Activated T-cell treated with anti-CD3 and anti-CD28 coated beads, Interleukin-2, amount 50 U/mL, for 4 hours (primary cell): ENCODE measurements at places on chromosomes 7 and 10.

DNA sequence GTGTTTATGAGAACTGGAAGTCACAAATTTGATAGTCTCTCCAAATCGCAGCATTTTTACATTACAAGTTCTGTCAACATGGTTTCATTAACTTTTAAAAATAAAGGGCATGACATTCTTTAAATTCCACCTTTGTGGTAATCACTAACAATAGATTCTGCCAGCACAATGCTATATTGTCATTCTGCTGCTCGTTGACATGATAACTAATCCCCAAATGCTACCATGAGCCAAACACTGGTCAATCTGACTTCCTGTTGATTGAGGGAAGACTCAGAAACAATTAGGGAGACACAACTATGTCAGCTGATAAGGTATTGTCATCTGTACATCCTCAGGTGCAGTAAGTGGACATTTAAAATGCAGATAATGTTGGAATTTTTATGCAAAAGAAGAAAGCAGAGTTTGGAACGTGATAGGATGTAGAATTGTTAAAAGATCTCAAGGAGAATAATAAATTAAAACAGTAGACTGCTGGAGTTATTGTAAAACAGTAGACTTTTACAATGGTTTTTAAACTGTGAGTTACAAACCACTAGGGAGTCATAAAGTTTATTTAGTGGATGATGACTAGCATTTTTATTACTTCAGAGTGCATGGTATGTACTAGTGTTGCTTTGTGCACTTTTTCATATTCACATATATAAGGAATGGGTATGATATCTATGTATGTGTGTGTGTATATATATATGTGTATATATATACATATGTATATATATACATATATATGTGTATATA is 126.4 kb upstream of the DKK1 start:
- no peak for DNase-seq

GRCh38 chr10:42953684-42954674 is 122.9 kb upstream of the RET start:
- no peak for DNase-seq

- no peak for DNase-seq
These were observed 120.0 kb upstream of the EGFR start for GRCh38 chr7:54898659-54899340.

DNA sequence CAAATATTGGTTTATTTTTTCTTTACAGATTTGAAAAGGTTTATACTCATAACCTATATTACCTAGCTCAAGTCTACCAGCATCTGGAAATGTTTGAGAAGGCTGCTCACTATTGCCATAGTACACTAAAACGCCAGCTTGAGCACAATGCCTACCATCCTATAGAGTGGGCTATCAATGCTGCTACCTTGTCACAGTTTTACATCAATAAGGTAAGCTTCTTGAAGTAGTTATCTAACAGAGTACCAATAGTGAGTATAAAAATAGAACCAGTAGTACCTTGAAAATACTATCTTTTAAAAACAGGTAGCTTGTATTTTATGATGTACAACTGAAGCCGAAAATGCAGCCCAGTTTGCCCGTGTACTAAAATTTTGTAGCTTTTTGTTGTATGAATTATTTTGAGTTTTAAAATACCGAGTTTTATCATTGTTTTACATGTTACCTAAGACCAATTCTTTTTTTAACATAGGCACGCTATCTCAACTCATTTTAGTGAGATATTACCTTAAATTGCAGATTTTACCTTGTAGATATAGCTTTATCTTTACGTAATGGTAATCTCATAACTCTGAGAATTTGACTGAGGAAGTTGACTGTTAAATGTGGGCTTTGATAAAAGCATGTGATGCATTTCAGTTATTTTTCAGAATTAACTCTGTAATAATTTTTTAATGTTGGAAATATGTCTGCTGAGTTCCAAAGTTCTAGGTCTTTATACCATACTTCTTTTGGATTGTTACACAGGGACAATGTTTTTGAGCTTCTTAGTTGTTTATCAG is 17.3 kb downstream of the KIFBP start:
- no peak for DNase-seq

- no peak for DNase-seq
These were observed 9.6 kb downstream of the SMC3 start for GRCh38 chr10:110577056-110577455.

DNA sequence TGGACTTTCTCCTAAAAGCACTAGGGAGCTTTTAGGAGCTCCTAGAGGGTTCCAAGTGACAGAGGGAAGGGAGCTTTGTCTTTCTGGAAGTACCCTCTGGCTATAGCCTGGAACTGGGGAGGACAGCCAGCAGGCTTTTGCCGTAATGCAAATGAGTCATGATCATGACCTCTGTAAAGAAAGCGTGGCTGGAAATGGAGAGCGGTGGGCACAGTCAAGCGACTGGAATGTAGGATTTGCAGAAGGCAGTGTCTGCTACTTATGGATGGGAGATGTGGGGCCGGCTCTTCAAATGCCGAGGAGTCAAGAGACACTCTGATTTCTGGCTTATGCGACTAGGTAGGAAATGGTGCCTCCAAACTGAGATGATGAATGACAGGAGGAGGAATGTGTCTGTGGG is 34.6 kb upstream of the PLPP4 start:
- DNase-seq = no peak

GRCh38 chr10:14904316-14904732 is 25.7 kb downstream of the SUV39H2 start:
- DNase-seq = no peak

DNA sequence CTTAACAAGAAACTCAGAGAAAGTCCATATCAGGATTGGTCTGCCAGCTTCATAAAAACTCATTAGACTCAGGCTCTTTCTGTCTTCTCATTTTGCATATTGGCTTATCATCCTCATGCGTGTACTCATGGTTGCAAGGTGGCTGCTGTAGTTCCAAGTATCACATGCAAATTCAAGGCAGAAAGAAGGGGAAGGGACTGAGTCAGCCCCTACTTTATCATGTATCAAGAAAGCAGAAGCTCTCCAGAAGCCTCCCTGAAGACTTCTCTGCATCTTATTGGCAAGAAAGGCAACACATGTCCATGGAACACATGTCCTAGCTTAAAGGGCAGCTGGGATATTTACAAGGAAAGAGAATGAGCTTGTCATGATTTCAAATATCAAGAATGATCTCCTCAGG is 19.4 kb upstream of the EZH2 start:
- no peak for DNase-seq

GRCh38 chr10:115772606-115773005 is 500.4 kb downstream of the GFRA1 start:
- no peak for DNase-seq

- no peak for DNase-seq
These were observed 35.0 kb downstream of the TNS3 start for GRCh38 chr7:47546733-47547494.

DNA sequence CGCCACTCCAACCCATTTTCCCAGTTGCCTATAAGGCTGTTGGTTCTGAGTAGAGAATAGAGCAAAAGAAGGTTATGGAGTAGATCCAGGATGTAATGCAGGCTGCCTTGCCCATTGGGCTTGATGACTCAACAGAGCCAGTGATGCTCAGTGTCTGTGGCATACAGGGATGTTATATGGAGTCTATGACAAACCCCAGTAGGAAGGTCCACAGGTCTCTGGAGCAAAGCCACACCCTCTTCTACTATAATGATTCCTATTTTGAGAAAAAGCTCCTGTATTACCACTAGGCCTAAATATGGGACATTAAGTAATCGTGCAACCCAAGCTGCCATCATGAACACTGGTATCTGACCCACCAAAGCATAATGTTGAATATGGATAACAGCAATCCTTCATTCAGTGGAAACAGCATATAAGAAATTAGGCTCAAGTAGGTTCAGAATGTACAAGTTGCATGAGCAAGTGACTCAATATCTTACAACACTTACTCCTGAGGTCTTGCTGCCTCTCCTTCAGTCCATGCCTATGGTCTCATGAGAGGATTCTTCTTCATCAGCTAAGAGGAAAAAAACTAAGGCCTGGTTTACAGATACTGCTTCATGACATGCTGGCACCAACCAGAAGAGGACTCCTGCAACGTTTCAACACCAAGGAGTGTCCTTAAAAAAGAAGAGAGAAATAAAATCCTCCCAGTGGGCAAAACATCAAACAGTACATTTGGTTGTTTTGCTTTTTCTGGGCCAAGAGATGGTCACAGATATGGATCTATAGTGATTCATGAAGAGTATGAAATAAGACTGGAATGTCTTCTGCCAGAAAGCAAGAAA is 14.8 kb upstream of the FHIP2A start:
- DNase-seq = no peak

DNA sequence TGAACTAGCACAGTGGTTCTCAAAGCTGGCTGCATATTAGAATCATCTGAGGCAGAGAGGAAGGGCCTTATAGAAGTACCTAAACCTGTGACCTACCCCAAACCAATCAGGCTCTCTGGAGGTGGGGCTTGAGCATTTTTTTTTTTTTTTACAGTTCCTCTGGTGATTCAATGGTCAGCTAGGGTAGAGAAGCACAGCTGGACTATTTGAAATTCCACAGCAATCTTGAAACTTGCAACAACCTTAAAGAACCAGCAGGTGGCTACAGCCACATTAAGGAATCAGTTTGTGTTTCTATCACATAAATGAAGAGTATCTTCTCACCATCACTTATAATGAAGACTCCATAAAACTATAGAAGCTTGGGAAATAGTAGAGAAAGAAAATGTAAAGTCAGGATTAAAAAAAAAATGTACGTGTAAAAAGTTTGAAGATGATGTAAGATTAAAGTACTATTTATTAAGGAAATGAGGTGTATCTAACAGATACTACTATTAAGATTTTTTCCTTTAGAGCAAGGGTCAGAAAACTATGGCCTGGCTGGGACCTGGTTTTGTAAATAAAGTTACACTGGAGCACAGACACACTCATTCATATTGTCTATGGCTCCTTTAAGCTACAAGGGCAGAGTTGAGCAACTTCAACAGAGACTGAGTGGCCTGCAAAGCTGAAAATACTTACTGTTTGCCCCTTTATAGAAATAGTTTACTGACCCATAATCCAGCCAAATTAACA is 3.8 kb downstream of the RTKN2 start:
- no peak for DNase-seq

- DNase-seq = no peak
These were observed 1212.8 kb downstream of the REEP3 start for GRCh38 chr10:64733980-64734379.

- no peak for DNase-seq
These were observed 1.3 kb downstream of the THSD7A start for GRCh38 chr7:11830582-11831155.

GRCh38 chr7:139495580-139496125 is 12.2 kb upstream of the KLRG2 start:
- no peak for DNase-seq

DNA sequence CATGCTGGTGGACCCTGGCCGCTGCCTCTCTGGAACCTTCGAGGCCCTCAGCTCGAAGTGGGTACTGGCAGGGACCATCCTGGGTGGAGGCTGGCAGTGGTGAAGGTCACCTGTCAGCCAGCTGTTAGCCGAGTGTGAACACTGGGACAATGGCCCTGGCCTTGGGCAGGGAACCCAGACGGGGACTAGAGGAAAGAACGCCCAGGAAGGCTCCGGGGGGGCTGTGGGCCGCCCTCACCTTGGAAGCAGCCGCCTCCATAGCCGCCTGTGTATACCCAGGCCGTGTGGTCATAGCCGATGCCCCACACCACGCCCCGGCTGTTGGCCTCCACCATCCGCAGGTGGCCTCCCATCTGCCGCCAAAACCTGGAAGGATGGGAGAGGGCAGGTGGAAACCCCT is 17.6 kb downstream of the BHLHA15 start:
- no peak for DNase-seq

DNA sequence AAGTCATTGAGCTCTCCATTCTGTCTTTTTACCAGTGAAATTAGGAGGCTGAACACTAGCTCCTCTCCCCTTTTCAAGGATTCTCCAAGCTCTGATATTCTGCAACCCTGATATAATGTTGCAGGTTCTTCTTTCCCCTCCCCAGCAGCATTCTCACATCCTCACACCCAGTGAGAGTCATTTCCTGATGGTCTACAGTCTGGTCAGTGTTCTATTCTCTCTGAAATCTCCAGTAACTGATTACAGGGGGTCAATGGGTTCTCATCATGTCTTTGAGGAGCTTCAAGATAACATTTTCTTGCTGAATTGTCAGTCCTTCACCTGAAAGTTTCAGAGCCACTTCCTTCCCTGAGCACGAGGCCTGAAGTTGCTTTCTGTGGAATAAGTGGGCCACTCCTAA is 299.4 kb downstream of the PTEN start:
- DNase-seq = no peak

DNA sequence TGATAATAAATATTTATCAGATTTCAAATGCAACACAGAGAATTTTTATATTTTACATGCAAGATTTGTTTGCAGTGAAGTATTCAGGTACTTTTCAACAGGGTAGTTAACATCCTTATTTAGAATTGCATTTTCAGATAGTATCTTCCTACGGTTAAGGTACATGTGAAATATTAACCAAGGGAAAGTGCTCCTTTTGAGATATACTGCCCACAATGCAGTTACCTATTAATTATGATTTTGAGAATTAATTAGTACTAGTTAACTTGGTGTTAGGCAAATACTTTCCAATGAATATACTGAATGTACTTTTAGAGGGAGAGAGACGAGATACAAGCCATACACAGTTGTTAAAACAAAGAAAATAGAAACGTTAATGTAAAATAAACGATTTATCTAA is 206.2 kb upstream of the YAE1 start:
- DNase-seq = no peak

DNA sequence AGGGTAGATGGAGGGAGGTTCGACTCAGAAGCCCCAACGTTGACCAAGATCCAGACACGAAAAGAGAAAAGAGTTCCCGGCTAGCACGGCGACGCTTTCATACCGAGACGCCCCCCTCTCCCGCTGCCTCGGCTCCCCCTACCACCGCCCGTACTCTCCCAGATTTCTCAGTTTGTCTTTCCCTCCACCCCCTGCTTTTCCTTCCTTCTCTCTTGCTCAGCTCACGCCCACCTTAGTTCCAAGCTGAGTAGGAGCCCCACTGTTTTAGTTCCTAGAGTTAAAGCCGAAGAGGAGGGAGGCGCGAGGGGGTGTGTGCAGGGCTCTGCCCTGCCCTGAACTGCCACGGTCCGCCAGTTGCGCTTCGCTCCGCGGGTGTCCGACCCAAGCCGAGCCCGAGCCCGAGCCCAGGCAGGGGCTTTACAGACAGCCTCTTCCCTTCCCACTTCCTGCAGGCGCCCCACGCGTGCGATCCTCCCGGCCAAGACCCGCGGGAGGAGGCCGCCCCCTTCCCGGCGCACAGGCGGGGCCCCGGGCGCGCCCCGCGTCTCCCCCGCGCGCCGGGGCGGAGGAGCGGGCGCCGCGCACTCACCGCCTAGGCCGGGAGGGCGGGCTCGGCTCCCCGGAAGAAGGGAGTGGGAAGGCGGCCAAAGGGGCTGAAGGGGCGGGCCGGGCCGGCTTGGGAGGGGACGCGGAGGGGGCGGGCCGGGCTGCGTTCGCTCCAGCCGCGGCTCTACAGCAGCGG is at the start of gene EPHB6:
TSS of gene EPHB6 (plus strand) at position 705 of the 742 bp plus-strand sequence. CDS start 8,152 bp downstream, outside the sequence.
- DNase-seq = peak; percentile 35

- no peak for DNase-seq
These were observed 138.3 kb downstream of the EXOC4 start for GRCh38 chr7:133391206-133391605.

GRCh38 chr7:39761449-39761848 is 138.1 kb downstream of the RALA start:
- no peak for DNase-seq
